ENCODE measurements at places on chromosomes 4 and X.

GRCh38 chrX:56757327-56757726 lies 28.3 kb downstream of the NBDY start:
- no peak for DNase-seq

- no peak for DNase-seq
Observed at GRCh38 chr4:67512501-67512900, 32.8 kb downstream of the CENPC start.

- peak; percentile 25 for DNase-seq
Observed at GRCh38 chr4:159946983-159947615, 844.2 kb downstream of the RAPGEF2 start.

GRCh38 chrX:23964191-23964590 lies 56.4 kb downstream of the CXorf58 start:
- no peak for DNase-seq

DNA sequence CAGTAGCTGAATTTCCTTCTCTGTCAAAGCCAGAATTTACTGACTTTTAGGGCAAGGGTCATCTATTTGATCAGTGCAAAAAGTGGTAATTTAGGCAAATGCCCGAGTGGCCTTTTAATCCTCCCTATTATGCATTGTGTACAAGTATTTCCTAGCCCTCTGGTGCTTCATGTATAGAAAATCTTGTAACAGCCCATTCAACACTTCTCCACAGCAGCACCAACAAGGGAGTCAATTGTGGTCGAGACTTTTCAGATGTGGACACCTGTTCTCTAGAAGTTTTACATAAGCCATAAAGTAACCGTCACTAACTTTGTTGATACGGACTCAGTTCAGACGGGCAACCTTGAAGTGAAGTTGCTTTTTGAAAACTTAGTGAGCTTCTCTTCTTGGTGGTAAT lies 50.9 kb upstream of the FHDC1 start:
- DNase-seq = no peak

- no peak for DNase-seq
Observed at GRCh38 chrX:20224814-20225487, 41.8 kb downstream of the RPS6KA3 start.

DNA sequence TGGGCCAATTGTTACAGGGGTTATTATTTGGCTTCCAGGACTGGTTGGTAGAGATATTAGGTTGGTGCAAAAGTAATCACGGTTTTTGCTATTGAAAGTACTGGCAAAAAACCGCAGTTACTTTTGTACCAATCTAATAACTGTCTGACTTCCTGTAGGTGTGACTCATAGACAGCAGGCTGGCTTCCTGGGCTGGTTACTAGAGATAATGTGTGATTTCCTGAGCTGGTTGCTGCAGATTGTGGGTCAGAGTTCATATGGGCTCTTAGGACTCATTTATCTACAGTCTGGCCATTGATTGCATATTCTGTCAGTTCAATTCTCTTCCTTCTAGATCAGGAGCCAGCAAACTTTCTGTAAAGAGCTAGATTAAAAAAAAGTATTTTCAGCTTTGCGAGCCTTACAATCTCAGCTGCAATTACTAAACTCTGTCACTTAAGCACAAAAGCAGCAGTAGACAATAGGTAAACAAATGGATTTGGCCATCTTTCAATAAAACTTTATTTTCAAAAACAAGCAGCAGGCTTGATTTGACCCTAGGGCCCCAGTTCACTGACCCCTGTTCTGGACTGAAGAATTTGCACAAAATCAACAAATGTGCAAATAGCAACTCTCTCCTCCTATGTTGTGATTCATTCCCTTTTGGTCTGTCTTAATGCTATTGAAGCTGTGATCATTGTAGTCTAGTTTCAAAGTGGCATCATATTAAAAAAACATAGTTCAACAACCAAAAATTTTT lies 50.8 kb upstream of the BOD1L1 start:
- DNase-seq = no peak

GRCh38 chrX:136262243-136262642 lies 11.0 kb upstream of the MAP7D3 start:
- no peak for DNase-seq

- DNase-seq = no peak
Observed at GRCh38 chr4:3750334-3750733, 15.9 kb upstream of the ADRA2C start.

GRCh38 chr4:120864969-120865368 lies 57.6 kb downstream of the PRDM5 start:
- DNase-seq = no peak

- no peak for DNase-seq
Observed at GRCh38 chrX:8647176-8647575, 84.8 kb downstream of the ANOS1 start.

DNA sequence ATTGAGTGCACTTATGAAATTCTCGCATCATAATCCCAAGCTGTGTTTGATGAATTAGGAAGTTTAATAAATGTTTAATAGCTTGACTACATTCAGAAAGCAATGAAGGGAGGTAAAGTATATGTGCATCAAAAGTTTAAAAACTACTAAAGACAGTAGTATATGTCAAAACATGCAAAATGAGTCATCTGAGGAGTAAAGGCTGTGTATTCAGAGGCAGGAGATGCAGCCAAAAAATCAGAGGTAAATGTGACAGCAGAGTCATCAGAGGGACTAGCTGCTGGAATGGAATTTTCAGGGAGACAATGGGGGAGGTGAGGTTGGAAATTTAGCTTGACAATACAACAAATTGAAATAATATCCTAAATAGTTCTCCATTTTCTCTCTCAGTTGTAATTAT lies 127.0 kb upstream of the FUNDC1 start:
- no peak for DNase-seq

- DNase-seq = peak; percentile 7
Observed at GRCh38 chr4:163587867-163588266, 93.4 kb downstream of the TMA16 start.

DNA sequence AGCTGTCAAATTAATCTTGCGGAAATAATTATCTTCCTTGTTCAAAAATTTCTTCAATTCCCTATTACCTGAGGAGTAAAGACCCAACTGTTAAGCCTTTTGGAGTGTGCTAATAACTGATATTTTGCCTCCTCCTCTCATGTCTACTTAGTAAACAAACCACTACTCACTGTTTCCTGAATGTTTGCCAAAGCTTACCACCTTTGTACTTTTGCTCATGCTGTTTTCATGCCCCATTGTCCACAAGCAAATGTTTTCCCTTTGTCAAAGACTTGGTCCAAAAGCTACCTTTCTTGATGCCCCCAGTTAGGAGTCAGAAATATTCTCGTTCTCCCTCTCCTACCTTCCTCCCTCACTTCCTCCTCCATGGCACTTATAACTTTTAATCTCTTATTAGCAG lies 226.1 kb downstream of the ENOX2 start:
- no peak for DNase-seq

DNA sequence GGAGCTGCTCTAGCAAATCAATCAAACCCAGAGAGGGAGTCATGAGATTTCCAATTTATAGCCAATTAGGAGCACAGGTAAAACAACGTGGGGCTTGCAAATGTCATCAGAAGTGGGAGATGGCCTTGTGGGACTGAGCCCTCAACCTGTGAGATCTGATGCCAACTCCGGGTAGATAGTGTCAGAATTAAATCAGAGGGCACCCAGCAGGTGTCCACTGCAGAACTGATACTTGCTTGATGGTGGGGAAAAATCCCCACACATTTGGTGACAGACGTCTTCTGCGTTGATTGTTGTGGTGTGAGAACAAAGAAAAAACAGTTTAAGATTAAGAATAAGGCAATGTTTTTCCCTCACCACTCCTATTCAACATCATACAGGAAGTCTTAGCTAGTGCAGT lies 1402.8 kb downstream of the RAPGEF2 start:
- no peak for DNase-seq

- no peak for DNase-seq
Observed at GRCh38 chr4:61079976-61080375, 120.2 kb upstream of the ADGRL3 start.

GRCh38 chrX:123740536-123740935 lies 7.7 kb upstream of the THOC2 start:
- DNase-seq = no peak

DNA sequence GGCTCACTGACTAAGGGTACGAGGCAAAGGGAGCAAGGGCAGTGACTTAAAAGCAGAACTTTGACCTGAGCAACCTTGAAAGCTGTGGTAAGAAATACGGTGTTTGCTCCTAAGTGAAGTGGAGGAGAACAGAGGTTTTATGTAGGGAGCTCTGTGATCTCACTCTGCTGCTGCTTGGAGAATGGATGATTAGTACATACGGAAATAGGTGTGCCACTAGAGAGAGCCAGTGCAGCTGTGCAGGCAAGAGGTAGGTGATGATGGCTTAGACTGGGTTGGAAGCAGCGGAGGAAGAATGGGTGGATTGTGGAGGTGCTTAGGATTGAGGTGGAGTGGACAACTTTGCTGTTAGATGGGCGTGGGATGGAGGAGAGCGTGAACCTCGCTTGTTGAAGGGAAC lies 85.0 kb downstream of the FAM193A start:
- no peak for DNase-seq

- DNase-seq = peak; percentile 61
Observed at GRCh38 chrX:74535408-74536151, 78.8 kb downstream of the RLIM start.

DNA sequence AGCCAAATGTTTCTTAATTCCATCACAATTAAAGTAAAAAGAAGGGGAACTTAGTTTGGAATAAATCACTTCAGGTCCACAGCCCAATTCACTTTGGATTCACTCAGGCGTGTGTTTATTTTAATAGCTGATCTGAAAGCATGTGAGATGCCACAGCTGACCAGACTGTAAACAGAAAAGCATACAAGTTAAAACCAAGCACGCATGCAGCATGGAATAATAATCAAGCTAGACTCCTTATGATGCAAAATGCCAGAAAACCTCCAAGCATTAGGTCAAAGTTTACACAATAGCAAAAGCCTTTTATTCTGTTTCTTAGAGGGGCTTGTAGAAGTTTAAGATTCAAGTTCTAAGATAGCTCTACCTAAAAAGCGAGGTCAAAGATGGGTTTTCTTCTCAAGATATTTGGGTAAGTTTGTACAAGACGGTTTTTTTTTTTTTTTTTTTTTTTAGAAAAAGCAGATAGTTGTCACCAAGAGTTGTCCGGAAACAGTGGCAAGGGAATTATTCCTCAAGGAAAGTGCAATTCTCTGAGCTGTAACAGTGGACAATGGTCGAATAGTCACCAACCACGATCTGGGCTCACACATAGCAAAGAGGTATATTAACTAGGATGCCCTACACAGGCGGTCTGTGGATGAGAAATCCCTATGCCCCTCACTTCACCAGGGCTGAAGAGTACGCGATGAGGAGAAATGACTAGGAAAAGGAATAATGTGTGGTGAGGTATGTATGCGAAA lies 763 bp upstream of the PRRG1 start:
- DNase-seq = no peak

DNA sequence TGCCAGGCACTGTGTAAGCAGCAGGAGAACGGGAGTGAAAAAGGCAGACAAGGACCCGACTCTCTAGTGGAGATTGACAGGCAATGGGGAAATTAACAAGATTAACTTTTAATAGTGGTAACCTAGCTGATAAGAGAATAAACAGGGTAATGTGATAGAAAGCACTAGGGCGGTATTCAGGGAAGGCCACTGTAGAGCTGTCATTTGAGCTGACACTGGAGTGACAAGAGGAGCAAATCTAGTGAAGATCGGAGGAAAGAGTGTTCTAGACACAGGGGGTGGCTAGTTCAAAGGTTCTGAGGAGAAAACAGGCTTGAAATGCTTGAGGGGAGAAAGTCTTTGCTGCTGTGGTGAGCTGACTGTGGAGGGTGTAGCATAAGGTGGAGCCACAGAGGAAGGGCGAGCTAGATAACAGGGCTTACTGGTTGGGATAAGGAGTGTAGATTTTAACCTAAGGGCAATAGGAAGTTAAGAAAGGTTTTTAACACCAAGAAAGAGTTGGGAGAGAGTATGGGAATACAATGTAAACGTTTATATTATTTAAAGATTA lies 122.8 kb downstream of the SLC10A7 start:
- DNase-seq = no peak

GRCh38 chr4:76758290-76758882 lies 139.6 kb downstream of the SOWAHB start:
- DNase-seq = no peak

- DNase-seq = no peak
Observed at GRCh38 chrX:119475389-119476101, 7.3 kb downstream of the SLC25A5 start.

DNA sequence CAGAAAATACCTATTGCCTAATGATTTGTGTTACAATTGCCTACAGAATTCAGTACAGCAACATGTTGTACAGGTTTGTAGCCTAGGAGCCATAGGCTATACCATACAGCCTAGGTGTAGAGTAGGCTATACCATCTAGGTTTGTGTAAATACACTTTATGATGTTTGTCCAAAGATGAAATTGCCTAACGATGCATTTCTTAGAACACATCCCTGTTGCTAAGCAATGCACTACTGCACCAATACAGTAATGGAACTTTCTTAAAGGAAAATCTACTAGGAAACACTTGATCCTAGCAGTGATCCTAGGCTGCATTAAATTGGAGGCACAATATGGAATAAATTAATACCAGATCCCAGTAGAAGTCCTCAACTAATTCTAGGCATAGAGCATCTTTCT lies 18.3 kb downstream of the NOA1 start:
- DNase-seq = no peak

- DNase-seq = no peak
Observed at GRCh38 chrX:16451334-16451733, 198.6 kb upstream of the S100G start.

DNA sequence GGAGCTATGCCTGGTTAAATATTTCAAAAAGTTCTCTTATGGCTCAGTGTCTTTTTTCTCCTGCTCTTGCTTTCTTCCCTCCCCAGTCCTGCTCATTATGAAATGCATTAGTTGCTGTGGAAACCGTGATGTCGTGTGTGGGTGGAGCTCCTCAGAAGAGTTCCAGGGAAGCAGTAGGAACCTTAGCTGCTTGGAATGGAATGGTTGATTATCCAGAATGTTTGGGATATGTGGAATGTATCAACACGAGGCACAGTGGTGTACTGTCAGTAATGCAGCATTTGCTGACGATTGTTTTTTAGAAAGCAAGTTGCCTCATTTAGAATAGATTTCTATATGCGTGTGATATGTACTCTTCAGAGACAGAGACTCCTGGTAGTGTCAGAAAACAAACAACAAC lies 333.2 kb downstream of the ARHGAP10 start:
- no peak for DNase-seq

DNA sequence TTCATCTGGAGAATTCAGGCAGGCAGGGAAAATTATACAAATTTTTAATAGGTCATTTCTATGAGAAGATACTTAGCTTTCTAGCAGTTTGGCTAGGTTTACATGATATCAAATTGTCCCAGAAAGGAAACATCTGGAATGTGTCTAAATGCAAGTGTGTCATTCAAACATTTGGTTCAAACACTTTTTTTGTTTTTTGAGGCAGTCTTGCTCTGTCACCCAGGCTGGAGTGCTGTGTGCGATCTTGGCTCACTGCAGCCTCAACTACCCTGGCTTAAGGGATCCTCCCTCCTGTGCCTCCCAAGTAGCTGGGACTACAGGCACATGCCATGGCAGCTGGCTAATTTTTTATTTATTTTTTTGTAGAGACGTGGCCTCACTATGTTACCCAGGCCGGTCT lies 31.6 kb downstream of the SPARCL1 start:
- DNase-seq = no peak

DNA sequence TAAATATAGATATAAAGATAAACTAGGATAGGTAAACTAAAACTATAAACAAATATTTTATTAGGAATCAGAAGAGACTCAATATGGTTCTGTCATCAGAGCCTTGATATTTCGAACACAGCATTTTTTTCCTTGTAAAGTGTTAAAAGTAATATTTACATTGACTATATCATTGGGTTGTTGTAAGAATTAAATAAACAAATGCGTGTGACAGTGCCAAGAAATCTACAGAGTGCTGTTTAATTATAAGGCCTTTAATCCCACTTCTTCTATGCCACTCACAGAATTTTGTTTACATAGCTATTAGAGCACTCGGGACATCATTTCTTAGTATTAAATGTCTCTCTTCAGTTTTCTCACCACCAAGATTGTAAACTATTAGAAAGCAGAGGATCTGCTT lies 807.4 kb downstream of the FSTL5 start:
- DNase-seq = no peak
